Renal pelvis (tissue), 12 donors: ENCODE measurements at places on chromosomes 7 and 10. TPM values are rescaled to one million over a fixed set of nuclear protein-coding genes. Genes with fewer than 3 reads are reported as not detected.

GRCh38 chr7:71611986-71612385 lies 480.0 kb downstream of the GALNT17 start:
- DNase-seq: no peak

GRCh38 chr10:78331391-78331922 lies 297.8 kb downstream of the RPS24 start:
- no peak for DNase-seq

GRCh38 chr10:124329941-124330340 lies 88.8 kb downstream of the OAT start:
- DNase-seq: no peak

DNA sequence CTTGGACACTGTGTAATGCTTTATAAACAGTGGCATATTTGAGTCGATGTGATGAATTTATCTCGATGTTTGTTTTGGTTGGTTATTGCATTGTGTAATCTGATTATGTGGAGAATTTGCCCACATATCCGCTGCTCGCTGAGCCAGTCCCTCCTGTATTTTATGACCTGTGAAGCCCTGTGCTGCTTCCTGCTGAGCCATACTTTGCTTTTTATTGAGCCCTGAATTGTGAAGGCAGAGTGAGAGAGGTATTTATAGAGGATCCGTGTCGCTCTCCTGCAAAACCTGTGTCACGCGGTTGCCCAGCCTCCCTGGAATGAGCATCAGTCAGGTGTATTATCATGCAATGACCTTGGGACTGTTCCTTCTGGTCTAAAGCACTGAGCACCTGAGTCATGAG lies 253.7 kb downstream of the ARHGAP21 start:
- DNase-seq: peak; percentile 71

Gene ANKRD30A
- polyA plus RNA-seq: not detected

Gene GNAT3
- polyA plus RNA-seq: not detected

Gene TBXAS1
- 36.1 TPM for polyA plus RNA-seq

Gene ZNF239
- 13.6 TPM for polyA plus RNA-seq

Gene SFRP5
- polyA plus RNA-seq: 0.11 TPM

Gene PNLIPRP3
- not detected for polyA plus RNA-seq

Gene CHN2
- 16.0 TPM for polyA plus RNA-seq

Gene ARHGEF35
- polyA plus RNA-seq: 19.5 TPM

Gene CD36
- 27.3 TPM for polyA plus RNA-seq

Gene GDF2
- not detected for polyA plus RNA-seq
